Activated CD8-positive, alpha-beta memory T cell treated with anti-CD3 and anti-CD28 coated beads for 1 hour (primary cell): ENCODE measurements at places on chromosomes 4 and X.

GRCh38 chr4:163558539-163559044 lies 64.1 kb downstream of the TMA16 start:
- DNase-seq = no peak

- no peak for DNase-seq
These were observed 201.2 kb upstream of the ITM2A start for GRCh38 chrX:79568309-79568708.

DNA sequence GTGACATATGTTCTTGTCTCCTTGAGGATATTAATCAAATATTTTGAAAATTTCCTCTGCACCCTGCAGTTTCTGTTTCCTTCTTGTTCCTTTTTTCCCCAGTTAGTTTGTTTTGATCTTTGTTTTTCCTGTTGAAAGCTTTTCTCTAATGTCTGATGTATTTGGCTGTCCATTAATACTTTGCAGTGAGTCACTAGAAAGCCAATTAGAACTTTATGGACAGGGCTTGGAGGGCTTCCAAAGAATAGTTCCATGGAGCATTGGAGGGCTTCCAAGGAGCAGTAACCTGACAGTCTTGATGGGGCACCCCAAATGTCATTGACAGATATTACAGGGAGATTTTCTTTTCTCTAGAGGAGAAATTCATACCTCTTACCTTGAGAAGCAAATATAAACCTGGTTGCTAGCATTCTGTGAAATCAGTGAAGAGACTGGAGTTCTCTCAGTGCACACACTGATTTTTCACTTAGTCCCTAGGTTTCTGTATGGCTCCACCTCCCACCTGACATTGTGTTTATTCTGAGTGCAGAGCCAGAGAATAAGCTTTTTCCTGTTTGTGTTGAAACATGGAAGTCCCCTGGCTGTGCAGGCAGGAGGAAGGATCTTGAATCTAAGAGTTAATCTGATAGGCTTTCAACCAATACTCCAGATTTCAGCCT lies 26.5 kb downstream of the SPARCL1 start:
- DNase-seq = no peak

DNA sequence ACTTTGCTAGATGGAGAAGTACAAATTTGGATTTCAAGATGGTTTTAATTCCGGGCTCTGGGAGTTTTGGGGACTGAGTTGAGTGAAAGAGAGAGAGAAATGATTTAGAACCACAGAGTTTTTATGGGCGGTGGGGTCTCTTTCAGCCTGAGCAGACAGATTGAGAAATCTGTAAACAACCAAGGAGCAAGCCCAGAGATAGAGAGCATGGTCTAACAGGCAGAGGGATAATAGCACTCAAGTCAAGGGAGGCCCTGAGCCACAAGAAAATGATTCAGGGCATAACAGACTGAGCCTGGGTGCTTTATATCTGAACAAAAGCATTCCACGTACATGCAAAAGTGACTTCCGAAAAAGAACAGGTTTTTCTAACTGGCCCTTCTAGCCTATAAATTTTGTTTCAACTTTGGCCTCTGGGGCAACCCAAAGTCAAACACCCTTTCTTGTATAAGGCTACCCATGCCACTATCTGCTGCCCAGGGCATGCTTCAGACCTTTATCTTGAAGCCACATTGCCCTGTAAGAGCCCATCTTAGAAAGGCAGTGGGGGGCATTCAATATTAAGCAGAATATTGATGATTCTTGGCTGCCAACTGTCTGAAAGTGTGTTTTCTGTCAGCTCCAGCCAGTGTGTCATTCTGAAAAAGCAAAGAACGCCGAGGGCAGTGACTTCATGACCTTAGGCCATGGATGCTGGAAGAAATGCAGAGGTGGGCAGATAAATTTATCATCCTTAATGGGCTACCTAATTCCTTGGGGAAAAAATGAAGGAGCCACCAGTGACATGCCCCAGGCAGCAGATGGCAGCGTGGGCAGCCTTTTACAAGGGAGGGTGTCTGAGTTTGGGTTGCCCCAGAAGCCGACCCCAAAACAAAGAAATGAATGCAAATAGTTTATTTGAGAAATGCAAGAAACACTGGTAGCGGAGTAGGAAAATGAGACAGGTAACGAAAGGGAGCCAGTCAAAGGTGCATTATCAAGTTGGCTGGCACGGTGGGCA lies 637.6 kb downstream of the MID1IP1 start:
- DNase-seq = no peak

DNA sequence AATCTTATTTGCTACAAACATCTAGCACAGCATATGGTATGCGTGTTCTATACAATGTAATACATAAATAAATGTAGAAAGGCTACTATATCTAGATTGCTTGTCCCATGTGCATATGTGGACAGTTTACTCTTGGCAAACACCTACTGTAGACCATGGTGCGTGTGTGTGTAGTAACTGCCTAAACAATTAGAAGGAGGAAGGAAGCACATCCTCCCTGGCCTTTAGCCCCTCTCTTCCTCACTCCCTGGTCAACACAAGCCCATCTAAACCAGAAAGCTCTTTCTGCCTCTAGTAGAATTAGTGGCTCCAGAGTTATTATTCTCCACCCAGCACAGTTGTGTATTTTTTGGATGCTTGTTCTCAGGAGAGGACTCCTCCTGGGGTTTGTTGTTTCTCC lies 73.9 kb downstream of the KDR start:
- DNase-seq = no peak

DNA sequence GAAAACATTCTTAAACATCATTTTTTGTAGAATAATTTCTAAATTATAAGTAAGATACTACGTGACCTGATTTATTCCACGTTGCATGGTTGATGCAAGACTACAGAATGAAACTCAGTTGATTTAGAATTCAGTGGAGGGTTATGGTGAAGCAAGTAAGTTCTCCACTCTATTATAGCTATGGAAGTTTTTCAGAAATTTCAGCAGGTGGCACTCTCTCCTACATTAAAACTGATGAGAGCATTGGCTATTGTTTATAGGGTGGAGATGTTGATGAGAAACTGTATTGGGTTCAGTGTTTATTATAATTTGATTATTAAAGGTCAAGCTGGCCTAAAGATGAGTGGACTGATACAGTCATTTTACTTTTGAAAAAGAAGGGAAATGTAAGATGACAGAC lies 88.0 kb downstream of the FNIP2 start:
- no peak for DNase-seq

DNA sequence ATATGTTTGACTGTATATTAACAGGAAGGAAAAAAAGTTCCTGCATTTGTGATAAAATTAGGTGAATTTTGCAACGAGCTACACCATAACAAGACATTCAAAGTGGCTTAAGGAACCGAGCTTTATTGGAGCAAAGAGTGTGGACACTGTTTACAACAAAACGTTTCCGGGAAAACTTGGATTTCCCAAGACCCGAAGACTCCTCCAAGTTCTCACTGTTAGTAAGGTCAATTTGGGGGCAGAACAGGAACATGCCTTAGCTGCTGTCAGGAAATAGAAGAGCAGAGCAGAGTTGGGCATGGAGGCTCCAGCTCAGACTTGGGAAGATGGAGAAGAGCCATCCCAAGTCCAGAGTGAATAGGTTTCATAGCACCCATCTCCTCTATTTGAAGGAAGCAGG lies 16.5 kb downstream of the ADH6 start:
- DNase-seq = no peak

GRCh38 chrX:106726485-106727437 lies at the start of gene RNF128:
RNF128 (plus strand) TSS chrX:106726701; CDS start chrX:106726914, 213 bp downstream.
- DNase-seq = no peak

- DNase-seq = no peak
These were observed 1.5 kb upstream of the IL13RA2 start for GRCh38 chrX:115018944-115019343.

- no peak for DNase-seq
These were observed 345.1 kb upstream of the SMIM31 start for GRCh38 chr4:164408831-164409230.

DNA sequence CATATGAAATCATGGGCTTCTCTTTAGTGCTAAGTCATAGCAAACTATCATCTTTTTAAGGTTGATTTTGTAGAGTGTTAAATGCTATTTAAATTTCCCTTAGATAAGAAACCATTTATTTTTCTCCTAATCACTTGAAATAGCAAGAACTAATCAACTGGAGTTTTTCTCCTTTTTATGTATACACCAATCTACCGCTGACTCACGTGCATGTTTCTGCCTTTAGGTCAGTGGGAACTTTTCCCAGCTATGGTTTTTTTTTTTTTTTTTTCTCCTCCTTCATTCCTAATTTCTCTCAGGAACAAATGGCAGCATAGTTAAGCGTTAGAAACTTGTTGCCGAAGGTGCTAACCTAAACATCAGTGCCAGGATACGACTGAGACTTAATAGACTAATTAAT lies 176.4 kb downstream of the BMPR1B start:
- DNase-seq = no peak

- no peak for DNase-seq
These were observed 85.4 kb upstream of the DHX15 start for GRCh38 chr4:24669751-24670150.

DNA sequence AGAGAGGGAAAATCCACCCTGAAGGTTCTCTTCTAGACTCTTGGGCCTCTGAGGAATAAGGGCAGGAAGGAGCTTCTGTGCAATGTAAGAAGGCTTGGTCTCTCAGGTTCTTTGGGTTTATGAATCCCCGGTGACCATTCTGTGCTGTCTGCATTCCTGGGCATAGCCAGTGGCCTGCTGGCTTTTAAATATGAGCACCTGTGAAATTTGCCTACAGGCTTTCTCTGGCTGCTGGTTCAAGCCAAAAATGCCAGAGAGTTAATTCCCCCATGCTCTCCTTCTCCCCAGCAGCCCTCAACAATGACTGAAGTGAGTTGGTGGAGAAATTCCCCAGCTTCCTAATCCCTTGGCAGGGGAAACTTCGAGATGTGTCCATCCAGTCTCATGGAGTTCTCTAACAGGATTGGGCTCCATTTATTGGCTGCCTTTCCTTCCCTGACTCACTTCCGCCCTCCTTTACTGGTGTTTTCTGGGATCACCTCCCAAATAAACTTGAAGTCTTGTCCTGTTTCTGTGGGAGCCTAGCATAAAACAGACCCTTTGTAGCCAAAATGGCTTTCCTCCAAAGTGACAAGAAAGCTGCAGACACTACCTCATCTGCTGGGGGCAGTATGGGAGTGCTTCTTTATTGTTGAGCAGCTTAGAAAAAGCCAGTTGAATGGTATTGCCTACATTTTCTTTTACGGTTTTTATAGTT lies 179.4 kb upstream of the CASK start:
- no peak for DNase-seq

DNA sequence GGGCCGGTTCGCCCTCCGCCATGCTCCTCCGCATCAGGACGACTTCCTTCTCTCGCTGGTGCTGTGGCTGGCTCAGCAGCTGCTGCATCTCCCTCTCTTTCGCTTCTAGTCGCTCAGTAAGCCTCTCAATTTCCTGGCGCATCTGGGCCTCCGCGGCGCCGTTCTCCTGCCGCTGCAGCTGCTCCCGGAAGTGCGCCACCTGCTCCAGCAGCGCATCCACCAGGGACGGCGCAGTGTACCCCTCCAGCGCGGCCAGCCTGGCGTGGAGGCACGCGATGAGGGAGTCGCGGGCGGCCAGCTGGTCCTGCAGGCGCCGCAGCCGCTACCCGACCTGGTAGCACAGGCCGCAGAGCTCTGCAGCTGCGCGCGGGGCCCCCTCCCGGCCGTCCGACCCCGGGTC lies 97.4 kb upstream of the MED14 start:
- DNase-seq = no peak

DNA sequence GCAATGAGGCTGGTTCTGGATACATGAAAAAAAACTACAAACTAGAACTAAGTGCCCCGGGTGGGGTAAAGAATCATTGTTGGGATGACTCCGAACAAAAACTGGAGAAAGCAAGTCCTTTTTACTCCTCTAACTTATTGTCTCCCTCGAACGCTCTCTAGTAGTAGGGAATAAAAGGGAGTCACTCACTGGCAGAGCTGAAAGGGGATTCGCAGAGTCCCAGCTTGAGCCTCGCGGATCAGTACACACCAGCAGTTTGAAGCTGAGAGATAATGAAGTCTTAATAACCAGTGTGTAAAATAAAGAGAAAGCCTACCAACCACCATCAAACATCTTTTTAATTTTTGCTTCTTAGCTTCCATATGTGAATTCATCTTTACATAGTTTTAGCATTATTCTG lies 521.9 kb upstream of the ARX start:
- no peak for DNase-seq

- DNase-seq = no peak
These were observed 2.0 kb upstream of the ATRX start for GRCh38 chrX:77788050-77788449.

GRCh38 chr4:174604198-174604597 lies 81.9 kb upstream of the HPGD start:
- DNase-seq = no peak

DNA sequence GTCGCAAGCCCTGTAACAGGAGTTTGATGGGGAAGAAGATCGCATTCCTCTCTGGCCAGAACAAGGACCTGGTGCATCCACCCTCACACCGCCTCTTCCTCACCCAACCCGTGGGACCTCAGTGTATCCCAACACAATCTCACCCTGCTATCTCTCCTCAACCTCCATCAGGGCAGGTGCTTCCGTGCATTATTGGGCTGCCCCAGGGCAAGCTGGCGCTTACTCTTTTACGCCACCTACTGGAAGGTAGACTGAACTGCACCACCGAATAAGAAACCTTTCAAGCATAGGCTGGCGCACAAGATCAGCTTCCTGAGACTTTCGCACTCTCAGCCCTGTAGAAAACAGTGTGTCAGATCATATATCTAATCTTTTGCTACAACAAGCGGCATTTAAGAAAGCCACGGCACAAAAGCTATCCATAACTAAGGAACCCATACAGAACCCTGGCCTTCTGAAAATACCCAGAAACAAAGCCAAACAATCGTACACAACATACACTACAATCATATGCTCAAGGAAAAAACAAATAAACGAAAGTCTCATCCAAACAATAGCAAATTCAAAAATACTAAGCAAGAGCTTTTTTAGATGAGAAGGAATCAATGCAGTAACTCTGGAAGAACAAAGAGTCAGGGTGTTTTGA lies 209.3 kb downstream of the UGT8 start:
- DNase-seq = peak; percentile 0

DNA sequence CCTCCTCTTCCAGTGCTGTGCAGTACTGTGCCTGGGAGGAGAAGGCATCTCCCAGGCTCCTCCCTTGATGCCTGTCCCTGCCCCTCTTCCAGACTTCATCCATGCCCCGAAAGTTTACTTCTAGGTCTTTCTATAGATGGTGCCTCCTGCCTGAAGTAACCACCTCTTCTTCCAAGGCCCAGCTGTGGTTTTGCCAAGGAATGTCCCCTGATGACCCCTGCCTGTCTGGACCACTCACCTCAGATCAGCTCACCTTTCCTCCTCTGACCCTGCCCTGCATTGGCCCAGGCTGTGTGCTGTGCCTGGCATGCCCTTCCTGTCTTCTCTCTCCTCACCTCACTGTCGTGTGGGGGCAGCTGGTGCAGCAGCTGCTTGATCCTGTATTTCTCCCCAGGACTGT lies 6.8 kb downstream of the PRICKLE3 start:
- no peak for DNase-seq

DNA sequence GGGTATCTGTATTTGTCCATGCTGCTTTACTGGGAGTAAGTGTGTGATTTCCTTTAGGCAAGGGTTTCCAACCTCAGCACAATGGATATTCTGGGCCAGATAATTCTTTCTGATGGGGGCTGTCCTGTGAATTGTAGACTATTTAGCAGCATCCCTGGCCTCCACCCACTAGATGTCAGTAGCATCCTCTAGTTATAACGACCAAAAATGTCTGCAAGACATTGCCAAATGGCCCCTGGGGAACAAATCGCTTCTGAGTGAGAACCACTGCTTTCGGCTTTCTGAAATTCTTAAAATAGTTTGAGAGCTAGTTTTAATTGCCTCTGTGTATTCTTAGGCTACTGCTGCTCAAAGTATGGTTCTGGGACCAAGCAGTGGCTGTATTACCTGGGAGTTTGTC lies 81.2 kb upstream of the GPM6B start:
- no peak for DNase-seq

GRCh38 chrX:151975736-151976275 lies 1.3 kb upstream of the GABRE start:
- DNase-seq = no peak
